ENCODE measurements at places on chromosomes 7 and 10.

- no peak for DNase-seq
Measured at GRCh38 chr10:129712000-129712399, 245.0 kb downstream of the MGMT start.

- DNase-seq, result no peak
Measured at GRCh38 chr7:133633055-133633454, 380.2 kb downstream of the EXOC4 start.

DNA sequence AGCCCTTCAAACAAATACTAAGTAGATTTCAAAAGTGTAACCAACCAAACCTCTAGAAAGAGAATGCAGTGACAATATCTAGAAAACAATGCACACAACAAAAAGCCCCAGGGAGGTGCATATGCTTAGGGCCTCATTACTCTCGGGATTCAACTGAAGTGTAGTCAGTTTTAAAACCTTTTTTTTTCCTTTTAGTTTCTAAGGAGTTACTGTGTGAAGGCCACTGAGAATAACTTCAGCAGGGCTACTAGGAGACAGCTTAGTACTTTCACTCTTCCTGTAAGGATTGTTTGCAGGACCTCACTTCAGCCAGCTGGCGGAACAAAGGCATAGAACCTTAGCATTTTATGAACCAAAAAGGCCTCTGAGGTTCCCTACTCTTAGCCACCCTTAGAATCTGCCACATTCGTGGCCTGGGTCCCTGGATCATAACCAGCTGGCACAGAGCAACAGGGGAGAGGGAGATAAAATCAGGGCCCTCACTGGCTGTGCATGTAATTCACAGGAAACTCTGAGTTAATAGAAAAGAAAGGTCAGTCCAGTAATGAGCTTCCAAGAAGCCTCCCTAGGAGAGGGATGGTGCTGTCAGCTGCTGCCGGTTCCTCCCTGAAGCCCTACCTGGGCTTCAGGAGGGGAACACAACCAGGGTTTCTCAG, 3.6 kb downstream of the VOPP1 start:
- no peak for DNase-seq

- DNase-seq, result peak; percentile 30
Measured at GRCh38 chr7:151851145-151851751, 25.7 kb downstream of the PRKAG2 start.

GRCh38 chr7:55120501-55121198, 101.8 kb downstream of the EGFR start:
- DNase-seq, result no peak

DNA sequence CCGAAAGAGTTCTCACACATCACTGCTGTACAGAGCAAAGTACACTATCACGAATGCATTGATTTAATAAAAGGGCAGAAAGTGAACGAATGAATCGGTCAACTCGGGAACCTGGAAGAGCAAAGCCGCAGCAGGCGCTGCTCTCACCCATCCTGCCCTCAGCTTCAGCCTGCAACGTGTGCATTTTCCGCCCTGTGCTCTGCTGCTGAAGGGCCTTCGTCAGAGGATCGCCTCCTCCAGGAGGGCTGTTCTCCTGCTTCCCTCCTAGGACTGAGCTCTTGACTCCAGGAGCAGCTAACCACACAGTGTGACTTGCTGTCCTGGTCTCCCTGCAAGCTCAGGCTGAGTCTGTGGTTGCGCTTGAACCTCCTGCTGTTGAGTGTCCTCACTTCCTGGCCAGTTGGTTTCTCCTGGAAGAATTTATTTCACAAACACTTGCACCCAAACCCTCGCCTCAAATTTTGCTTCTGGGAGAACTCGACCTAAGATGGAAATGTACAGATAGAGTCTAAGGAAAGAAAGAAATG, 473.0 kb upstream of the KLF6 start:
- no peak for DNase-seq

- no peak for DNase-seq
Measured at GRCh38 chr7:93092757-93093370, 24.9 kb downstream of the SAMD9 start.

DNA sequence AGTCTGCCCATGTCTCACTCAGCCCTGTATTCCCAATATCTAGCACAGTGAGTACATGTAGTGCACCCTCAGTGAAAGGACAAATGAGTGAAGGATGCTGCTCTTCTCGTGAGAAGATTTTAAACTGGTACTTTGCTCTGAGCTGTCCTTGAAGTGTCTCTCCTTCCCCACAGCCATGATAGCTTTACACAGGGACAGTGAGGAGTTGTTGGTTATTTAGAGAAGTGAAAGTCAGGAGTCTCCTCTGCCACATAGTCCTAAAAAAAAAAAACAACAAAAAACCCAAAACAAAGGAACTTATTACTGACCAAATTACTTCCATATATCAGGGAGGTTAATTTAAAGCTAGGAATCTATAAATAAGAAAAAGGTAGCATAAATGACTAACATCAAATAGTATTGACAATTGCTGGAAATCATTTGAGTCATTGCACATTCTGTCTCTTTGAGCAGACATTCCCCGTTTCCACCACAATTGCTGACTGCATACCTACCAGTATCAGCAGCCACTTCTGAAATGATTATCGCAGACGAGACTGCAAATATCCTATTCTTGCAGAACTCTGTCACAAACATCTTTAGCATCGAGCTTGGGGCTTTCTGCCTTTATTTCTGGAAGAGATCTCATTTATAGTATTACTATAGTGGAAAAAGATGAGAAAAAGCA, 202.1 kb downstream of the PTEN start:
- DNase-seq, result no peak

Measured in RWPE2 (cell line).